Glutamatergic neuron (in vitro differentiated cells): ENCODE measurements at places on chromosomes 2 and 18.

DNA sequence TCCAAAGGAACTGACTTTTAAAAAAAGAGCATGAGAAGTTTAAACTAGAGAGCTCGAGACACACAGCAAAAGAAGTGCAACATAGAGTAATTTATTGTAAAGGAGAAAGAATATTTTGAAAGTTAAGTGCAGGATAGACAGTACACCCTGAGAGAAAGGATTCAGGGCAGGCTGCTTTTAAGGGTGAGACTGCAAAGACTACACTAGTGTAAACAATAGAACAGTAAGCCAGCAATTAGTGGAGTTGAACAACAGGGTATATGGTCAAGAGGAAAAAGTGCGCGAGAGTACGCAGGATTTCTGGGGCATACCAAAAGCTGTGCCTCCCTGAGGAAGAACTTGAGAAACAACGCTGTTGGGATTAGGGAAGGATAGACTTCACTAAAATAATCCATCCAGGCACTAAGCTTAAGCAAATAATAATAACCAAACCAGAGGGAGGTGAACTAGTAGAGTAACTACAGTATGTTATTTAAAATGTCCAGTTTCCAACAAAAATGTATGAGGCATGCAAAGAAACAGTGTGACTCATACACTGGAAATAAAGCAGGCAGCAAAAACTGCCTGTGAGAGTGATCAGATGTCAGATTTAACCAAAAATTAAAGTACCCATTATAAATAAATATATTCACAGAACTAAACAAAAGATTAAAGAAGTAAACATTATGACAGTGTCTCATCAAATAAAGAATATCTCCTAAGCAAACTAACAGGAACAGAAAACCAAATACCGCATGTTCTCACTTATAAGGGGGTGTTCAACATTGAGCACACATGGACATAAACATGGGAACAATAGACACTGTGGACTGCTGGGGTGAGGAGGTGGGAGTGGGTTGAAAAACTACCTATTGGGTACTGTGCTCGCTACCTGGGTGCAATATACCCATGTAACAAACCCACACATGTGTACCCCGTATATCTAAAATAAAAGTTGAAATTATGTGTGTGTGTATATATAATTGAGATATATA lies 40.5 kb upstream of the EMILIN2 start:
- no peak overlapping the region for H3K27ac ChIP-seq
- H3K4me3 ChIP-seq, result no peak overlapping the region
- H3K27me3 ChIP-seq, result no peaks in the 10 kb centered on the region
- peaks cover 11% of the 10 kb centered on the region for H3K36me3 ChIP-seq
- no peaks in the 10 kb centered on the region for H3K4me1 ChIP-seq

GRCh38 chr2:85611217-85611704 lies 605 bp downstream of the C2orf68 start:
- peak overlapping the region; percentile 95 for H3K4me3 ChIP-seq
- H3K27ac ChIP-seq, result peak overlapping the region; percentile 89
- H3K4me1 ChIP-seq, result peaks cover 3% of the 10 kb centered on the region

DNA sequence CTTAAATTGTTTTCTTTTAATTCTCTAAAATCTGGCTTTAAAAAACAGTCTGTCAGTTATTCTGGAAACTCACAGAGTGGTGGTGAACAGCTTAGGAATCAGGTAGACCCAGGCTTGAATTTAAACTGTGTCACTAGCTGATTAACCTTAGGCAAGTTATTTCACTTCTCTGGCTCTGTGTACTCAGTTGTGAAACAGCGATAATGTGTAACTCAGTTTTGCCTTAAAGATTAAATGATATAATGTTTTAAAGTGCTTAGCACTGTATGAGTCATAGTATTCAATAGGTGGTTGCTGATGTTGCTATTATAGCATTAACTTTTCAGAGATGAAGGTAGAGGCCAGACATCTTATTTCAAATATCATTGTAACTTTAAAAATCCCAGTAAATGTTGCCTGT lies 40.7 kb downstream of the PKP4 start:
- H3K4me1 ChIP-seq, result peaks cover 31% of the 10 kb centered on the region
- H3K4me3 ChIP-seq, result no peak overlapping the region
- no peak for DNase-seq
- peaks cover 1% of the 10 kb centered on the region for H3K27me3 ChIP-seq

DNA sequence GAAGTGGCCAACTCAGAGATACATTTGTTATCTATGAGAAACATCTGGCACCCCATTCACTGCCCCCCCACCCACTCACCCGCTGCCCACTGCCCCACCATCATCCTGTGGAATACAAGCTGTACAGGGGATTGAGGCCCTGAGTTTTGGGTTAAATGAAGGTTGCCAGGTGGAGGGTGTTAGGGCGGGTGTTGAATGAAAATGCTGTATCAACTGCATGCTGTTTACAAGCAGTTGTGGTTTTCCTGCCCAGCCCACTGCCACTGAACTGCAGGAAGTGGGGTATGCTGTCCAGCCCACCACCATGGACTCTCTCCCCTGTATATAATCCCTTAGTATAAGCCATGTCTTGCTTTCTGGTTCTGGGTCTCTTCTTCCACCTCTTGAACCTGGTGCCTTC lies 481.9 kb downstream of the METTL4 start:
- no peaks in the 10 kb centered on the region for H3K27me3 ChIP-seq
- H3K27ac ChIP-seq, result no peak overlapping the region
- H3K36me3 ChIP-seq, result no peaks in the 10 kb centered on the region
- H3K4me1 ChIP-seq, result peaks cover 11% of the 10 kb centered on the region

- H3K27me3 ChIP-seq, result no peaks in the 10 kb centered on the region
- no peaks in the 10 kb centered on the region for H3K36me3 ChIP-seq
- H3K4me3 ChIP-seq, result no peak overlapping the region
- H3K4me1 ChIP-seq, result no peaks in the 10 kb centered on the region
These were observed 814.5 kb downstream of the CBLN2 start for GRCh38 chr18:71729611-71730010.

DNA sequence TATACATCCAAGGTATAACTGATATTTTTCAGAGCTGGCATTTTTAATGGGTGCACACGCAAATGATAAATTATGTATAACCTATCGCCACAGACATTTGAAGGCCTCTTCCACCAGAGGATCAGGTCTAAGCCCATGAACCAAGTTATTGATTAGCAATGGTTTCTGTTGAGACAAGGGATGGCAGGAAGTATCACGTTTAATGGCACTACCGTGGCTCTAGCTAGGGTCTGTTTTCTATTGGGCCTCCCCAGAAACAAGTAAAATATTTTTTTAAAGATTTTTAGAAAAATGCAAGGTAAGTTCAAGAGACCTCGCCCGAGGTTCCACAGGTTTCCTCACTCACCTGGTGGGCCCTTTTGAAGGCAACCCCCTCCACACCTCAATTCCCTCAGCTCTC lies 667 bp downstream of the GFPT1 start:
- H3K36me3 ChIP-seq, result no peaks in the 10 kb centered on the region
- peaks cover 2% of the 10 kb centered on the region for H3K27me3 ChIP-seq
- H3K27ac ChIP-seq, result peak overlapping the region; percentile 6
- no peak for DNase-seq

DNA sequence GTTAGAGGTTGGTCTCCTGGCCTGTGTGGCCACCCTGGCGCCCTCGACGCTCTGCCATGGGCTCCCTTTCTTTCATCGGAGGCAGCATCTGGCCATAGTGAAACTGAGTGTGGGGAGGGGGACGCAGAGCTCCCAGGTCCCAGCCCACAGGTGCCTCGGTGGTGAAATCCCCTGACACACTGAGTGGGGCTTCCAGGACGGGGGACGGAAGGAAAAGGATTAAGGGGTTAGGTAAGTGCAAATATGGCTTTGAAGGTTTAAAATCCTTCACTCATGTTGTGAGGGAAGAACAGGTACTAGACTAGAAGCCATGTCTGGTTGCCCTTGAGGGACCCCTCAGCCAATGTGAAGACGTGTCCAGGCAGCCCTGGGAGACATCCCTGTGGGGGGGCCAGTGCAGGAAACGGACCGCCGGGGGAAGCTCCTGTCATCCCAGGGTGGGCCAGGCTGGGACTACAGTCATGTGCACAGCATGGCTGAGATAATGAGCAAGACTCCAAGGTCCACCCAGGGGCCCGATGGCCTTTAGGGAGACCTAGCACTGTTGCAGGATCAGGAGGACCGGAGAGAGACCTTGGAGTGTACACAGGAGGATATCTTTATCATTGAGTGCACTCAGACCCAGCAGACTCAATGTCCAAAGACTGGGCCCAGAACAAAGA lies 36.3 kb downstream of the RTP5 start:
- peaks cover 3% of the 10 kb centered on the region for H3K36me3 ChIP-seq
- no peaks in the 10 kb centered on the region for H3K27me3 ChIP-seq
- DNase-seq, result no peak
- H3K4me3 ChIP-seq, result no peak overlapping the region
- no peak overlapping the region for H3K27ac ChIP-seq

DNA sequence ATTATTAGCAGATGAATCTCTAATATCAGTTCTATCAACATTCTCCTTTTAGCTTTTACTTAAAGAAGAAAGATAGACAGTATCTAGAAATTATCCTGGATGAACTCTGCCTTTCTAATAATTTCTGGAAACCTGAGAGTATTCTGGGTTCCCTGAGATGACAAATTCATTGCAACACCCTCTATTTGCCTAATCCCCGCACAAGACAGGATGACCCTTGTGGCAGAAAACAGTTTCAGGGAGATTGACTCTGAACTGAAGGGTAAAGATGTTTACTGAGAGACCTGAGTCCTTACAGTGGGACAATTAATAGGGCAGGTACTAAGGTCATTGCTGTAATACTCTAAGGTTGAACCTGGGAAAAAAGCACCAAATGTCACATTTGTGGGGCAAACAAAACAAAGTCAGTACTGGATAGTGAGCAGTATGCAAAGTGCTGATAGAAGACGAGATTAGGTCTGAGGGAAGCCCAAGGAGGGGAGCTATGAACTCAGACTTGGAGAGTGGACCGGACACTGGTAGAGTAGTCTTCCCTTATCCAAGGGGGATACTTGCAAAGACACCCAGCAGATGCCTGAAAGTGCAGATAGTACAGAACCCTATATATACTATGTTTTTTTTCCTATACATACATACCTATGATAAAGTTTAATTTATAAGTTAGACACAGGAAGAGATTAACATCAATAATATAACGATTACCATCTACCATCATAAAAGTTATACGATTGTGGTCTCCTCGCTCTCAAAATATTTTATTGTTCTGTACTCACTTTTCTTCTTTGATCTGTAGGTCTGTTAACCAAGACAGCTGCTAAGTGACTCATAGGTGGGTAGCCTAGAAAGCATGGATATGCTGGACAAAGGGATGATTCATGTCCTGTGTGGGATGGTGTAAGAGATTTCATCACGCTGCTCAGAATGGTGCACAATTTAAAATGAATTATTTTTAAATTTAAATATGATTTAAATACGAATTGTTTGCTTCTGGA lies 148.3 kb upstream of the KLHL14 start:
- H3K36me3 ChIP-seq, result no peaks in the 10 kb centered on the region
- no peaks in the 10 kb centered on the region for H3K4me1 ChIP-seq
- no peak for DNase-seq
- H3K27ac ChIP-seq, result no peak overlapping the region
- H3K4me3 ChIP-seq, result no peak overlapping the region

GRCh38 chr2:152062125-152063091 lies 36.4 kb downstream of the CACNB4 start:
- H3K36me3 ChIP-seq, result peaks cover 8% of the 10 kb centered on the region
- H3K27me3 ChIP-seq, result peaks cover 5% of the 10 kb centered on the region
- H3K27ac ChIP-seq, result no peak overlapping the region
- no peak for DNase-seq

- no peak for DNase-seq
- no peaks in the 10 kb centered on the region for H3K36me3 ChIP-seq
- peaks cover 12% of the 10 kb centered on the region for H3K4me1 ChIP-seq
- no peak overlapping the region for H3K27ac ChIP-seq
- no peak overlapping the region for H3K4me3 ChIP-seq
These were observed 3.7 kb upstream of the NRP2 start for GRCh38 chr2:205678541-205679142.

GRCh38 chr2:40220177-40220925 lies 231.5 kb downstream of the SLC8A1 start:
- no peak overlapping the region for H3K27ac ChIP-seq
- H3K27me3 ChIP-seq, result peaks cover 4% of the 10 kb centered on the region
- H3K4me3 ChIP-seq, result no peak overlapping the region
- no peak for DNase-seq

DNA sequence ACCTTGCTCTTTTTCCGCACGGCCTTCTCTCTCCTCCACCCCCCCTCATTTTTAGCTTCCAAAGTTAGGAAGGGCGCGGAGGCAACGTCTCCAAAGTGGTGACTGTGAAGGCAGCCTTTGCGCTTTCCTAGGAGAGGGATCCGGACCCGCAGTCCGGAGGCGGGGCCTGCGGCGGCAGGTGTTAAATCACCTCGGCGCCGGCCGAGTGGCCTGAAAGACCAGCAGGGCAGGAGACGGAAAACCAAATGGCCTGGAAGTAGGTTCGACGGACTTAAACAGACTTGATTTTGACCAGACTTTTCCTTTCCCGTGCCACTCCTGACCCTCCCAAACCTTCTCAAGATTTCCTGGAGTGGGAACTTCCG lies 615 bp downstream of the GORASP2 start:
- H3K36me3 ChIP-seq, result peaks cover 3% of the 10 kb centered on the region
- peak; percentile 56 for DNase-seq
- peaks cover 13% of the 10 kb centered on the region for H3K4me1 ChIP-seq

- H3K27ac ChIP-seq, result no peak overlapping the region
- DNase-seq, result no peak
- H3K36me3 ChIP-seq, result no peaks in the 10 kb centered on the region
- no peaks in the 10 kb centered on the region for H3K27me3 ChIP-seq
- no peak overlapping the region for H3K4me3 ChIP-seq
These were observed 65.3 kb downstream of the STAT1 start for GRCh38 chr2:190948671-190949070.
